ENCODE measurements at places on chromosomes 5 and 9.

DNA sequence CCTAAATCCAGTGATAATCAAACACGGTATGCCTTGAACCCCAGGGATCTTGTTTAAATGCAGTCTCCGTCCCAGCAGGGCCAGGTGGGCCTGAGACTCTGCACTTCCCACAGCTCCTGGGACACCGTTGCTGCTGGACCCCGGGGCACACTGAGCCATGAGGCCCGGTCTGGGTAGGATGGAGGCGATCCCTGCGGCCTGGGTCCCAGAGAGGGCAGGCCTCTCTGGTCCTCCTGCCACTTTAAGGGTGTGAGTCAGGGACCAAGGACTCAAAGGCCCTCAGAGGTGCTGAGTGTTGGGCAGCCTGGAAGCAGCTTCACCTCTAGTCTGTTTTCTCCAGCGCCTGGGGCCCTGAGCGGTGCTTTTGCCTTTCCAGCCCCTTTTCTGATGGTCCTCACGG is 34.1 kb upstream of the SLC9A3 start:
- DNase-seq = no peak

DNA sequence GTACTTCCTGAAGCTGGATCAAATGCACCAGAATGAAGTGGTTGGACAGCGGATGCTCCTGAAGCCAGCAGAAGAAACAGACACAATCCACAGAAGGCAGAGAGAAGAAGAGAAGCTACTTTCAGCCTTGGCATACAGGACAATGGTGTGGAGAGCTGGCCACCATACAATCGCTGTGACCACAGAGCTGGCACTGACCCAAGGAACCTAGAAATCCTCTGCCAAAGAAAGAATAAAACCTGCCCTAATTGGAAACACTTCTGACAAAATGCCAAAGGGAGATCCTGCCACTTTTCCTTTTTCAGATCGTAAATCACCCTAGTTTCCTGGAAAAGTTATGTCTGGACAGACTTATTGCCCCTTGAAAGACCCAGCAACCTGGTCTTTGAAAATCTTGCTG is 77.8 kb downstream of the BAAT start:
- no peak for DNase-seq

DNA sequence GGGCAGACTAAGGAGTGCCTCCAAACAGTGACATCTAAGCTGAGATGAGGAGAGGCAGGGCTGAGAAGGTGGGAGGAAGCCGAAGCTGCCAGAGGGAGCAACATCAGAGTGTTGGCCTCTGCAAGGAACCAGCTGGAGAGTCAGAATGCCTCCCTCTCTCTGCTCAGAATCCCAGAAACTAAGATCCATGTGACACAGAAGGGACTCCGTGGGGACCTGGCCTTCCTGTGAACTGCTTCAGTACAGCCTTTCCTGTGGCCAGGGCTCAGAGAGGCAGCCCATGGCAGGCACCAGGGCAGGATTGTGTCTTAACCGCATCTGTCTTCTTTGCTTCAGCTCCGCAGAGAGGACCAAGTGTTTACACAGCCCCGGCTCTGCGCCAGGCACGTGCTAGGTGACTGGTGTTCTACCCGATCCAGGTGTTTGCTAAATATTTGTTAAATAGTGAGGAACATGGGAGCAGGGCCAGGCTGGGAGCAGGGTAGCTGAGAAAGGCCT is 33.5 kb downstream of the KCNMB1 start:
- DNase-seq = no peak

- no peak for DNase-seq
Observed at GRCh38 chr5:93658044-93658443, 75.0 kb downstream of the NR2F1 start.

Measured in kidney epithelial cell (primary cell).